Cardiac muscle cell (in vitro differentiated cells and primary cell): ENCODE measurements at places on chromosomes 2 and 18.

- DNase-seq, result no peak
Measured at GRCh38 chr2:127313406-127313805, 19.5 kb upstream of the ERCC3 start.

GRCh38 chr2:180520921-180521581 lies 459.4 kb upstream of the UBE2E3 start:
- DNase-seq, result no peak

GRCh38 chr2:237695201-237695780 lies 67.9 kb downstream of the LRRFIP1 start:
- no peak for DNase-seq

- no peak for DNase-seq
Measured at GRCh38 chr2:7686016-7686385, 768.8 kb downstream of the RNF144A start.

- DNase-seq, result no peak
Measured at GRCh38 chr2:224937887-224938286, 104.4 kb downstream of the DOCK10 start.

- no peak for DNase-seq
Measured at GRCh38 chr2:149858216-149858615, 270.6 kb upstream of the MMADHC start.
